RPMI8226 (cell line): ENCODE measurements at places on chromosomes 1 and 21.

DNA sequence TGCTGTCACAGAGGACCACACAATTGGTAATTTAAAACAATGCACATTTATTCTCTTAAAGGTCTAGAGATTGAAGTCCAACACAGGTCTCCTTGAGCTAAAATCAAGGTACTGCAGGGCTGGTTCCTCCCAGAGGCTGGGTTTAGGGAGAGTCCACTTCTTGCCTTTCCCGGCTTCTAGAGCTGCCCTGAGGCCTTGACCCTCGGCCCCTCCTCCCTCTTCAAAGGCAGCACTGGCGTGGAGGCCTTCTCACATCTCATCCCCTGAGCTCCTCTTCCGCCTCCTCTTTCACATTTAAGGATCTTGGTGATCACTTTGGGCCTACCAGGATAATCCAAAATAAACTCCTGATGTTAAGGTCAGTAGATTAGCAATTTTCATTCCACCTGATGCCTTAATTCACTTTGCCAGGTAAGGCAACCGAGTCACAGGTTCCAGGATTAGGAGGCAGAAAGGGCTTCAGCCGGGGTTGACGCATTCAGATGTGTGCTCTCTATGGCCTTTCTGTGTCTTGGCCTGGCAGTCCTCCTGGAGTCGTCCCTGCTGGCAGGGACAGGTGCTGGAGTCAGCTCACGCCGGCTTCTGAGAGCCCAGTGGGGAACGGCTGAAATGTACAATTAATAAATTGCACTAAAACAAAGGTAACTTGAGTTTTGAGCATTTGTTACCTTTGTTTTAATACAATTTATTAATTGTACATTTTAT lies 61.2 kb upstream of the ABCG1 start:
- DNase-seq: no peak

GRCh38 chr1:43921022-43921421 lies 12.6 kb upstream of the ARTN start:
- DNase-seq: no peak

- DNase-seq: no peak
These were observed 52.8 kb downstream of the TNFSF18 start for GRCh38 chr1:172997941-172998361.

DNA sequence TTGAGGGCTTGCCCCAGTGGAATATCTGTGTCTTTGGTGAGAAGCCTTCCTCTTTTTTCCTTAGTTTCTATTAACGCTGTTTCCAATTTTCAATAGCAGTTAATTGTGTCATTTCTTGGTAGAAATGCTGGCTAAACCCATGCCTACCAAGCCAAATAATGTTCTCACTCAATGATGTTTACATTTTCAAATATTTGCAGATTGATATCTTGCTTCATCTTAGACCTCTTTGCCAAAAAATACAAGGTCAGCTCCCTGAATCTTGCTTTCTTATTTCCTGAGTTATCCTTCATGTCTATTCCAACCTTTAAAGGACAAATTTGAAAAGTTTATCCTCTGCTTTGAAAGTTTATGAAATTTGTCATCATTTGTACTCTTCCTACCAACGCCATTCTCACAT lies 5.1 kb downstream of the KCNJ15 start:
- DNase-seq: no peak

GRCh38 chr1:203582568-203582967 lies 44.1 kb upstream of the ATP2B4 start:
- no peak for DNase-seq

DNA sequence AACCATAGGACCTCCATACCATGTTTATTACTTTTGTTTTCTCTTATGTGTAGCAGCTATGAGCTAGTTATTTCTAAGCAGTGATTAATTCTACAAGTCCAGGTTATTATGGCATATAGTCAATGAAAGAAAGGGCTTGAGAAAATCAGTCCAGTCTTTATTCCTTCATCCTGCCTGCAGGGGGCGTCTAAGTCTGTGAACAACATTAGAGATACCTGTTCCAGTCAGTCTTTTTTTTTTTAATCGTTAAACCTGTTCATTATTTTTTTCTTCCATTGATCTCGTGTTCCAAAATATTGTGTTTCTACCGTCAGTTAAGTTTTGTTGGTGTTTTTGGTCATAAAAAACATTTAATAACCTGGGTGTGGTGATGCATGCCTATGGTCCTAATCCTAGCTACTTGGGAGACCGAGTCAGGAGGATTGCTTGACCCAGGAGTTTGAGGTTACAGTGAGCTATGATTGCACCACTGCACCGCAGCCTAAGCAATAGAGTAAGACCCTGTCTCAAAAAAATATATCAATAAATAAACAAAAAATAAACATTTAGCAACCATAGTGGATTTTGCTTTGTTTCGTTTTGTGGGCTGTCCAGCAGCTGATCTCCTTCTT lies 29.4 kb upstream of the CD2 start:
- DNase-seq: peak; percentile 59

DNA sequence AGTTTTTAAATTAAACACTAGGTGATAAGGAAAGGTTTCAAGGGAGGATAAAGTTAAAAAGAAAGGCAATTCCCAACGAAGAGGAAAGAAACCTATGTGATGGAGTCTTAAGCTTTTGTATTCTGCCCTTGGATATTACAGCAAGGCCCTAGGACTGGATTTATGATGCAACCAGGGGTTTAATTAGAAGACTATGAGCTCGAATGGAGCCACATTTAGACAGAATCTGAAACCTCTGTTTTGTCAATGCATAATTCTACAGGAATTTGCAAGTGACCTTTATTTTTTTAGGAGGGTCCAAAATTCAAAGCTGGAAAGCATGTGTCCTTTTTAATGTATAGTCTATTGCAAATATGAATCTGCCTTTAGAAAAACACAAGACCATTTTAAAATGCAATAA lies 37.9 kb downstream of the TGFB2 start:
- no peak for DNase-seq

GRCh38 chr1:167701510-167701909 lies 20.3 kb upstream of the MPZL1 start:
- DNase-seq: no peak

DNA sequence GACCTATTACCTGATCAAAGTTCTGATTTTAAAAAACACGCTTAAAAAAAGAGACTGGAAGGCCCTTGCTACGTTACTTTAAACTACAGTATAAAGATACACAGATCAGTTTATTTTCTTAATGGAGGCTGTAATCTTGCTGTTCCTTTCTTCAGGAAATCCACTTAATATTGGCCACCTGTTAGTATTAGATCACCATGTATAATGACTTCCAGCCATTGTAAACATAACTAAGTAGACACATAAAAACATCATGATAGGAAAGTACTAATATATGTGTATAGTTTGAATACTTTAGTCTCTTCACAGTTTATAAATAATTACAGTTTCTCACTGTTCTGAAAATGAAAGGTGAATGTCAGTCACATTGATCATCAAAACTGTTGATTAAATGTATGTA lies 68.6 kb downstream of the ADGRL2 start:
- no peak for DNase-seq

GRCh38 chr1:59903141-59903754 lies 23.3 kb downstream of the CYP2J2 start:
- peak; percentile 63 for DNase-seq

DNA sequence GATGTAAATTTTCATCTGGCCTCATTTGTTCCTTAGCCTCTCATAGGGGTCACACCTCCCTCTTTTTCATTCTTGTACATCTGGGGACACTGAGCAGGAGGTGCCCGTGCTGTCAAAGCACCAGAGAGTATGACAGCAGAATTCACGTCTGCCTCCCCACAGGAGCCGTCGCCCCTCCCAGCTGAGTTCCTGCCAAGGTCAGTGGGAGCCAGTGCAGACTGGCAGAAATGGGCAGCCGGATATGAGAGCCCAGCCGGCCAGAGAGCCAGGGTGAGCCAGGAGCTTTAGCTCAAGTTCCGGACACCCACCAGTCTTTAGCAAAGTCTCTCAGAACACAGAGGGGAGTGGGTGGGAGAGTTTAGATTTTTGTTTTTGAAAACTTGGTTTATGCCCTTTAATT lies 21.9 kb downstream of the GPR137B start:
- DNase-seq: no peak

- no peak for DNase-seq
These were observed 54.3 kb downstream of the SLX9 start for GRCh38 chr21:44994047-44994694.

GRCh38 chr1:29777522-29777921 lies 541.2 kb downstream of the PTPRU start:
- no peak for DNase-seq

DNA sequence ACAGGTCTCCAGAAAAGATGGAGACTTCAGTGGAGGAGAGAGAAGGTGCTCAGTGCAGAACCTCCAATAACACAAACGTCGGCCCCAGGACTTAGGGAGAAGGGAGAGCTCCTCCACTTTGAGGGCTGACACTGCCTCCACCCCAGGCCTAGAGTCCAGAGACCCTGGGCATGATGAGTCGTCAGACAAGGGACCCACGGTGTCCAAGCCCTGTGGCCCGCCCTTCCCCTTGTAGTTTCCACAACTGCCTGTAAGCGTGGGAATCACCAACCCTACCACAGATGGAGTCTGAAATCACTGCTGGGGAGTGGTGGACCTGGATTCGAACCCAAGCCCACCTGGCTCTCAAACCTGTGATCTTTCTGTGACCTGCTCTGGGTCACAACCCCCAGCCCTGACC lies 281.1 kb downstream of the NPHP4 start:
- DNase-seq: no peak

- DNase-seq: no peak
These were observed 116.3 kb upstream of the CACYBP start for GRCh38 chr1:174883409-174883808.

DNA sequence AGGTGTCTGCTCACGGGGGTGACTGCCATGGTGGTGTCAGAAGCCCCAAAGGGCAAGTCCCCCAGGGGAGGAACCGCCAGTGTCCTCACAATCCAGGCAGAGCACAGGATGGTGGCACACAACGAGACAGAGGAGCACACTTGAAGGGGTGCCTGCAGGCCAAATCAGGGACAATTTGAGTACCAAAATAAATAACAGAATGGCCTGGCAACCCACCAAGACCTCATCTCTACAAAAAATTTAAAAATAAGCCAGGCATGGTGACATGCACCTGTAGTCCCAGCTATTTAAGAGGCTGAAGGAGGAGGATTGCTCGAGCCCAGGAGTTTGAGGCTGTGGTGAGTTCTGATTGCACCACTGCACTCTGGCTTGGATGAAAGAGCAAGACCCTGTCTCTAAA lies 38.2 kb downstream of the TIAM1 start:
- DNase-seq: no peak

DNA sequence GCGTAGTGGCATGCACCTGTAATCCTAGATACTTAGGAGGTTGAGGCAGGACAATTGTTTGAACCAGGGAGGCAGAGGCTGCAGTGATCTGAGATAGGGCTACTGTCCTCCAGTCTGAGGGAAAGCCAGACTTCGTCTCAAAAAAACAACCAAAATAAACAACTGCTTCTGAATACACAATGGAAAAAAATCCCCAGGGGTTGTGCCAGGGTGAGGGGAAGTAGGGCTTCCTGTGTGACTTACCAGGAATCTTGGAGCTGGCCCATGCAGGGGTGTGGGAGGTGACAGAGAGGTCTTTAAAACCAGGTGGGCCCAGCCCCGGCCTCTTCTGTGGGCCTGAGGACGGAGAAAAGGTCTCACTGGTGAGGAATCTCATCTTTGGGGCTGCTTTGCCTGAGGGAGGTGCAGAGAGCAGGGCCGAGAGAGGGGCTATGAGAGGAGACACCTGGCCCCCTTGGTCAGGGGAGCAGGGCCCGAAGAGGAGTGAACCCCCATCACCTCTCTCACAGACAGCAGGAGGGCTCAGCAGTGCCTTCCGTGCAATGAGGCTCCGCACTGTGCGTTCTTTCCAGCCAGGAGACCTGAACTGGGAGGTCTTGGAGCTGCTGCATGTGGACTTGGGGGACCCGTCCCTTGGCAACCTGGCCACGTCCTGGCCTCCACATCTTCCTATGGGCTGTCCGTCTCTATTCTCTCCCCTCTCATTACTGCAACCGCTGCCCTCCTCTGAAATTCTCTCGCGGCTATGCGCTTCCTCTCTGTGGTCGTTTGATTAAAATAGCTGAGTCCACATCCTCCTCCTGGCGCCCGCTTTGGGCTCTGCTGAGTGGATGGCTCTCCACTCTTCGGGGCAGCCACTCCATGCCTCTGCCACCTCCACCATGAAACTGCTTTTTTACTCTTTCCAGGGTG lies 10.7 kb downstream of the PLA2G5 start:
- peak; percentile 76 for DNase-seq

- no peak for DNase-seq
These were observed 25.7 kb downstream of the CRYAA start for GRCh38 chr21:43194303-43195120.

DNA sequence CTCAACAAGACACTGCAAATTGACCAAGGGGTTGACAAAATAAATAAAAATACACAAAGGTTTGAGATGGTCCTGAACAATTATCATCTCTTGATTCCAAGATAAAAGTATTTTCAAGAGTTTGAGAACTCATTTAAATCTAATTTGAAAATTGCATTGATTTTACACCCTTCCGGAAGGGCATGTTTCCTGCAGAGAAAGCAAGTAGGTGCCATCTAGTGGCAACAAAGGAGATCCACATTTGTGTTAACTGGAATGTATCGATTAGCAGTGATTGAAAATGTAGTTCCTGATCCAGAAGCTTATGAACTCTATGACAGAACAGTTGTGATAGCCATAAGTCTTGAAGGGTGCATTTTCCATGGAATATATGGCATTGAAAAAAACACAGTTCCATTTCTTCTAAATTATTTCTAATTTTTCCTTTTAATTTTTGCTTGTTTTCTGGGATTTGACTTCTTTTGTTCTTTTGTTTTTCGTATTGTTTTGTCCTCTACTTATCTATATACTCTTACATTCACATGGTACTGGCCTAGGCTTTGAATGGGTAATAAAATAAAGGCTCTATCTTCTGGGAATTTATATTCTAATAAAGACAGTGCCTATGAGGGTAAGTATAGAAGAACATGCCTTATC lies 143.7 kb downstream of the DNM3 start:
- peak; percentile 37 for DNase-seq

DNA sequence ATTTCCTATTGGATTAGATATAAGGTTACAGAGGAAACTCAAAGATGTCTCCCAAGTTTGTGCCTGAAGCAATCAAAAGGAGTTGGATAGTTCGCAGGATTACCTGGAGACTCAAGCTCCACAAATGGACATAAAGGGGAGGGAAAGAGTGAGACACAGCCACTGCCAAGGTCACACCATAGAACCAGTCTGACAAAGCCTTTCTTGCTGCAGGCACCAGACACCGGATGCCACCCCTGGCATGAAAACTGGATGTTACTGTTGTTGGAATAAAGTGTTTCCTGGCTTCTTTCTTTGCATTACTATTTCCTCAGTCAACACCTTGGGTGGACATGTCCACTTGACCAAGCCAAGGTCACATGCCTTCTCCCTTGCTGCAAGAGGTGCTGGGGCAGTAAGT lies 70.6 kb downstream of the SNRPE start:
- DNase-seq: no peak
